PC-9 (cell line): ENCODE measurements at places on chromosomes 2 and 18.
A peak's percentile ranks its signal among the peaks of the same experiment; 100 is the strongest.

GRCh38 chr2:237358721-237359517 is 55.0 kb downstream of the COL6A3 start:
- no peak for DNase-seq

- no peak for DNase-seq
These were observed 120.2 kb downstream of the NFATC1 start for GRCh38 chr18:79515944-79516351.

DNA sequence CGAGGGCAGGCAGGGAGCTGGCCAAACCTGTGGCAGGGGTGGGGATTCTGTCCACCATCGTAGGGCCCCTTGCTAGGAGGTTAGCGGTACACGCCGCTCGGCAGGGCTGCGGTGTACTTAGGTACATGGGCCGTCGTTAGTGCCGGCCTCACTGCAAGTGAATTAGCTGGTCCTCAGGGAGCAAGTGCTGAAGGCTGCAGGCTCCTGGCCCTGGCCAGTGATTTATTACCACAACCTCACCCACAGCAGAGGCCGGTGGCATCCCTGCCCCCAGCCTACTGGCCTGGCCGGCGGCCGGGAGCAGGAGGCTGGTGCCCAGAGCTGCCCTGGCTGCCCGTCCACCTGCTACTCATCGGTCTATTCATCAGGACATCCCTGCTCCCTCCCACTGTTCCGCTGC is 19.6 kb upstream of the PTMA start:
- DNase-seq = no peak

- DNase-seq = peak; percentile 57
These were observed 28.2 kb downstream of the LPIN2 start for GRCh38 chr18:2984703-2985261.

DNA sequence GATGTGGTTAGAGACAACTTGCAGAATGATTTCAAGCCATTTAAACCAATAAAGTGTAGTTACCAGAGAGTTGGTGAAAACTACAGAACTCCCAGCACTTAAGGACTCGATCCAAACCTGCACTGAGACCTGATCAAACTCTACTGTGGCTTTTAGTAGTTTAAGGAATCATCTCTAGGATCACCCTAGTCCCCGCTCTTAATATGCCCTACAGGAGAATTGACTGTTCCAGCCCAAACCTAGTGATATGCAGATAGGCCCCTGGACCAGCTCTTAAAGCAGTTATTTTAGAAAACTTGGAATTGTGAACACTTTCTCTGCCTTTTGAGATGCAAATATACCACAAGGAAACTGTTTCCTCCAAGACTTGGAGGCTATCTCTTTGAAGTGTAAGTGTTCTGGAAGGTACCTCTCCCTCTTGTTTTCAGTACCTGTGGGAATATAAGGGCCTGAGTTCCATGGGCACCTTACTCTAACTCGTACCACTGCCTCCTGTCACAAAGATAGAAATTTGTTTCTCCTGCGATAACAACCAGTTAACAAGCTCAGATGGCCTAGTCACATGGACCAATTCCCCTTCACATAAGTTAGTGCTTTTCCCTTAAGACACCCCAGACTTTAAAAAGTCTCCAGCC is 1367.2 kb upstream of the SLC39A10 start:
- no peak for DNase-seq

DNA sequence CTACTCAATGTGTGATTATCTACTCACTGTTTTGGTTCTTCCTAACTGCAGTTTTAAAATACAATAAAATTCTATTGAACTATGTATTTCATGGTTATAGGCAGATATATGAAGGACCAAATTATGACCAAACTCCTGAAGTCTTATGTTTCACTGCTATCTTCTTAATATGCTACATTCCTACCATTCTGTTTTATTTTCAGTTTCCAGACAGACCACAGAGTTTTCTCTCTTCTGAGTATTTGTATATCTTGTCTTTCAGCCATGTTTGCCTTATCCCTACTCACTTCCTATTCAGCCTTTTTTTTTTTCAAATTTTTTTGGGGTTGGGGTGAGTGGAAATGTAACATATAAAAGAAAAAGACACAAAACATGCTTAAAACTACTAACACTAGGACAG is 6.3 kb downstream of the RFTN2 start:
- DNase-seq = no peak

- DNase-seq = no peak
These were observed 6.8 kb upstream of the CRYBA2 start for GRCh38 chr2:218999881-219000568.
